ENCODE measurements at places on chromosomes 5 and 9. TPM values are rescaled to one million over a fixed set of nuclear protein-coding genes. Genes with fewer than 3 reads are reported as not detected.

The SHOC1 gene
- total RNA-seq = not detected

The THBS4 gene
- 0.59 TPM for total RNA-seq

The BTNL9 gene
- total RNA-seq = not detected

The PCDHGB7 gene
- 5.9 TPM for total RNA-seq

The SEC24A gene
- 28.9 TPM for total RNA-seq
